ENCODE measurements at places on chromosomes 16 and 17. TPM values are rescaled to one million over a fixed set of nuclear protein-coding genes. Genes with fewer than 3 reads are reported as not detected.

Gene EMC6
- 37.3 TPM for total RNA-seq

Gene CD79B
- 34.6 TPM for total RNA-seq

Gene PRMT7
- 76.9 TPM for total RNA-seq

Gene PIMREG
- total RNA-seq, result 16.4 TPM

Gene PRSS22
- total RNA-seq, result not detected

Gene TBC1D3E
- 0.10 TPM for total RNA-seq

Gene OR1A1
- total RNA-seq, result not detected

Gene ITGAL
- 598 TPM for total RNA-seq

Gene NTN3
- not detected for total RNA-seq

Gene SLC52A1
- total RNA-seq, result 0.48 TPM

Gene AOC2
- total RNA-seq, result 1.9 TPM

Gene ADGRG1
- total RNA-seq, result 2.2 TPM

Gene TMC6
- total RNA-seq, result 438 TPM

Gene SLC6A2
- total RNA-seq, result not detected

Gene TP53TG3C
- not detected for total RNA-seq

Gene SYCE1L
- total RNA-seq, result 6.6 TPM

Gene PRSS33
- total RNA-seq, result not detected

Gene PRSS53
- 5.7 TPM for total RNA-seq

Gene PPP1R27
- not detected for total RNA-seq

Gene KRT14
- total RNA-seq, result not detected

Gene SSTR5
- total RNA-seq, result not detected

Gene HCRT
- not detected for total RNA-seq

Gene GGA2
- 131 TPM for total RNA-seq

Gene TUFM
- total RNA-seq, result 105 TPM

Gene HOXB5
- not detected for total RNA-seq

Gene ALKBH5
- 98.2 TPM for total RNA-seq

Gene ENGASE
- 36.1 TPM for total RNA-seq

Gene CCL2
- total RNA-seq, result not detected

Gene CTRB1
- not detected for total RNA-seq

Gene RGS11
- not detected for total RNA-seq

Gene SMIM36
- not detected for total RNA-seq

Gene GNG13
- not detected for total RNA-seq

Gene KRT32
- total RNA-seq, result not detected

Gene HEATR9
- 0.27 TPM for total RNA-seq

Gene KRT20
- not detected for total RNA-seq

Gene CSH1
- not detected for total RNA-seq

Gene KRTAP4-6
- not detected for total RNA-seq

Gene CHST5
- total RNA-seq, result not detected

Gene RAMP2
- total RNA-seq, result not detected

Gene KRT12
- not detected for total RNA-seq

Gene TPSG1
- not detected for total RNA-seq

Gene XYLT1
- total RNA-seq, result 46.6 TPM

Gene RBFOX1
- total RNA-seq, result not detected

Gene SLC16A6
- total RNA-seq, result 6.8 TPM

Gene LDHD
- 0.20 TPM for total RNA-seq

Gene NPW
- total RNA-seq, result 0.69 TPM

Gene IGSF6
- 0.25 TPM for total RNA-seq

Gene AKTIP
- 57.9 TPM for total RNA-seq

Gene CACNG4
- total RNA-seq, result not detected

Gene EFNB3
- total RNA-seq, result not detected

Gene KRTAP3-1
- not detected for total RNA-seq

Gene MYO19
- 127 TPM for total RNA-seq

Gene KRT34
- total RNA-seq, result not detected

Gene SLC16A5
- 12.2 TPM for total RNA-seq

Gene CFAP97D1
- not detected for total RNA-seq

All from activated CD4-positive, alpha-beta T cell treated with anti-CD3 and anti-CD28 coated beads, Interleukin-2, amount 10 ng/mL, durations not matched to agents 7 days and 5 days (primary cell).